ENCODE measurements at places on chromosomes 11 and 22.
A peak's percentile ranks its signal among the peaks of the same experiment; 100 is the strongest.

- DNase-seq: no peak
Measured at GRCh38 chr22:46946383-46946962, 184.0 kb downstream of the TBC1D22A start.

DNA sequence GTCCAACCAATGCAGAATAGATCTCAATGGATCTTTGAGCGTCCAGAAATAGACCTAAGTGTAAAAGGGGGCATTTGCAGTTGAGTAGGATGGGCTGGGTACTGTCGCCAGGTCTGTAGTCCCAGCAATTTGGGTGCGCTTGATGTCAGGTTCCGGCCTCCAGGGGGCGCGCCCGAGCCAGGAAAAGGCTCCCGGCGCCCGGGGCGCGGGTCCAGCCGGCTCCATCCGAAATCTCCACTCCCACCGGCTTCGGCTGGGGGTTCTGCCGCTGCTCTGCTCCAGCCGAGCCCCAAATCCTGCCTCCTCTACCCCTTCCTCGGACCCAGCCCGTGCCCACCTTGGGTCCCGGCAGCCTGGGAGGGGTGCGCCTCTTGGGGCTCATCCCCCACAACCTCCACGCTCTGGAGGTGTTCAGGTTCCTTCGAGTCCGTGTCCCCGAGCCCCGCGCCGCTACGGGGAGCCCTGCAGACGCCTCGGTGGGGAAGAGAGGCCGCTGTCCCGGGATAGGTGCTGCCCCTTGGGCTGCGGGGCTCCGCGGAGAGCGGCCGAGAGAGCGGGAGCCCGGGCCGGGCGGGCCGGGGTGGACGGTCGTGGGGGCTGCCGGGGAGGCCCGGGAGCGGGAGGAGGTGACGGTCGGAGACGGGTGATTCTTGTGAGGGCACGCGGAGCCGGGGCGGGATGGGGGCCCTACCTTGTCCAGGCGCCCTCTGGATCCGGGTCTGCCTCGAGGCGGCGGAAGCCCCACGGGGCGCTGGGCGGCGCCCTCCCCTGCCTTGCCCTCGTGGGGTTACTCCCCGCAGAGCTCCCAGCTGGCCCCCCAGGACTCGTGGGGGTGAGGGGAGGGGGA lies 13.0 kb upstream of the CYB5R3 start:
- DNase-seq: peak; percentile 82

DNA sequence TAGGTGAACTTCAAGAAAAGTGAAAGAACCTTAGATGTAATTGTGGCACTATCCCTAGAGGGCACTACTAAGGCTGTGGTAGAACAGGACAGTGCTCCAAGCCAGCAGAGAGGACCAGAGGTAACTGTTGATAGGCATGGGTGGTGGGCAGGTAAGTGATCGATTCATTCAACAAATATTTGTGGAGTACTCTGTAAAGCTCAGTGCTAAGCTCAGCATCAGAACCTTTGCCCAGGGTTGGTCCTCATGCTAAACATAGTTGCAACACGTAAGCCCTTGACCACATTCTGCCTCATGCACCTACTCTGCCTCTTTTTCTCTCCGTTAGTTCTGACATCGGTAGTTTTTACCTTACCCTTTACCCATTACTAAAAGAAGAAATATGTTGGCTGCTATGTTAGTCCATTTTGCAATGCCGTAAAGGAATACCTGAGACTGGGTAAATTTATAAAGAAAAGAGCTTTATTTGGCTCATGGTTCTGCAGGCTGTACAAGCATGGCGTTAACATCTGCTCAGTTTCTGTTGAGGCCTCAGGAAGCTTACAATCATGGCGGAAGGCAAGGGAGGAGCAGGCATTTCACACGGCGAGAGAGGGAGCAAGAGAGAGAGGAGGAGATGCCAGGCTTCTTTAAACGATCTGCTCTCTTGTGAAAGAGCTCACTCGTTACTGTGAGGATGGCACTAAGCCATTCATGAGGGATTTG lies 18.4 kb upstream of the NNMT start:
- no peak for DNase-seq

GRCh38 chr22:32728291-32728690 lies 73.2 kb upstream of the TIMP3 start:
- DNase-seq: no peak

- no peak for DNase-seq
Measured at GRCh38 chr11:127925475-127925874, 661.9 kb downstream of the ETS1 start.

- no peak for DNase-seq
Measured at GRCh38 chr11:20274031-20274430, 89.5 kb upstream of the HTATIP2 start.

GRCh38 chr11:47104261-47104950 lies 72.3 kb downstream of the ARFGAP2 start:
- DNase-seq: no peak

DNA sequence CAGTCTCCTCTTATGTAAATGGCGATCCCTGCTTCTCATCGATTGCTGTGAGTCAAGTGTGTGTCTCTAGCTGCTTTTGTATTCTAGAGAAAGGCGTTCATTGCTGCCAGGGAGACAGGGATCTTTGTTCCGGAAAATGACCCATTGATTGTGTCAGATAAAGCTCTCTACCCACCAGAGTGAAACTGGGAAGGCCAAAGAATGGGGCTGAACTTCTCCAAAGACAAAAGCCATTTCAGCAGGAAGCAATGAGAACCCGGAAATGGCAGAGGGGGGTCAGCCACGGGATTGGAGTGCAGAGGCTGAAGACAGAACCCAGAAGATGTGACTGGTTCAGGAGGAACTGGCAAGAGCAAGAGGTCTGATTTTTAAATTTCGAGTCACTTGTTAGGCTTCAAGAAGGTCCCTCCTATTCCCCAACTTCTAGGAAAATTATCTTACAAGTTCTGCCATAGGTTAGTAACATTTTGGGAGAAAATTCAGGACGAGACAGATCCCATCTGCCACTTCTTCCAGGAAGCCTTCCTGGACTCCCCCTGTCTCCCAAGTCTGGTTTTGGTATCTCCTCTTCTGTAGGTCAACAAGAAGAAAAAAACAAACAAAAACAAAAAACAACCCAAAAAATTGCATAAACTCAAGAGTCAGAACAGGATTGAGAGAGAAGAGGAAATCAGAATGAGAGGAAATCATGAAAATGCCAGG lies 110.6 kb downstream of the NECTIN1 start:
- DNase-seq: peak; percentile 55

DNA sequence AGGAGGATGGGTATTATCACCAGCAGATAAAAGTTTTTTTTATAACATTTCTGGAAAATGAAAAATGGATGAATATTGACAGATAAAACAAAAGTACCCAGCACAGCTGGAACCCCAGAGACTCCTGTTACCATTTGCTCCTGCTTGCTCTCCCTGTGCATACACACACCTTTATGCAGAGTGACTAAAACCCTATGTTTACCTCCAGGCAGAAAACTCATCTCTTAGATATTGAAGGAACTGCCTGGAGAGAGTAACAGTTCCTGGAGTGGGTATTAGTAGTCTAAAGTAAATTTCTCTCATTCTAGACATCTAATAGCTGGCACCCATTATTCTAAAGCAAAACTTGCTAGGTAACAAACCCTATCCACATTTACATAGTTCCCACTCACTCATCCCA lies 38.0 kb downstream of the CYP2R1 start:
- DNase-seq: no peak

- no peak for DNase-seq
Measured at GRCh38 chr11:79807506-79807905, 366.7 kb upstream of the TENM4 start.

DNA sequence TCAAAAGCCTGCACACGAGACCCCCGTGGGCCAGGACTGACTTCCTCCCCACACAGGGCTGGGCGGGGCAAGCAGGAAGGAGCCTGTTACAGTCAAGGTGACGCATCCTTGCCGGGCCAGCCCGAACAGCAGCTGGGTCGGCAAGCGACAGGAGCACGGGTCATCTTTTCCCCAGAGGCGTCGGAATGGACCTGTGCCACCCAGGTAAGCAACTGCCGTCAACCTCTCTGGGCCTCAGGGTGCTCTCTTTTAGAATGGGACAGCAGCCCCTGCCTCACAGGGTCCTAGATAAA lies at the start of gene CYTH4:
CYTH4 (plus strand) TSS at position 124 of the 293 bp plus-strand sequence; CDS start at position 186, 62 bp downstream.
- DNase-seq: peak; percentile 77

- no peak for DNase-seq
Measured at GRCh38 chr22:44839061-44839460, 86.7 kb downstream of the ARHGAP8 start.

DNA sequence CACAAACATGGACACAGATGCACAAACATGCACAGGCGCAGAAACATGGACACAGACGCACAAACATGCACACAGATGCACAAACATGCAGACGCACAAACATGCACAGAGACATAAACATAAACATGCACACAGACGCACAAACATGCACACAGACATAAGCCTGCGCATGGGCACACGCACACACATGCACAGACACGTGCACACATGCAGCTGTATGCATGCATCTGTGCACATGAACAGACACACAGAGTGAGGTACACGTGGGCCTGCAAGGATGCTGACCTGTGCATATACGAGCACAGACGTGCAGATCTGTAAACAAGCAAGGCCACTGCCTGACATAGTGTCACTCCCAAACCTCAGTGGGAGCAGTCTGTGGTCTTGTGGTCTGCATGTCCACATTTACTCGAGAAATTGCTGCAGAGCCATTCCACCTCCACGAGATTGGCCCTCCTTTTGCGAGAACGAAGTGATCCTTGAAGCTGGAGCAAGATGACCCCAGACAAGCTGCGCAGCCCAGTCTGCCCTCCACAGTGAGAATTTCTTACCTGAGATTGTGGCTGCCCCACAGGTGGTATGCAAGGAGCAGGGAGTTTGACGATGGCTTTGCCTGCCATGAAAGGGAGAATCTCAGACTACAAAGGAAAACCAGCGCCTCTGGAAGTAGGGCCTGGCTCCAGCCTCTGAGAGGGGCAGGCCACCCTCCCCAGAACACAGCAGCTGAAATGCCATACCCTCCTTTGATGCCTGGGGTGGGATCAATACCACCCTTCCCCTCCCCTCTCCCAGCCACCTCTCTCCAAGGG lies 299.9 kb downstream of the BRD1 start:
- DNase-seq: no peak

DNA sequence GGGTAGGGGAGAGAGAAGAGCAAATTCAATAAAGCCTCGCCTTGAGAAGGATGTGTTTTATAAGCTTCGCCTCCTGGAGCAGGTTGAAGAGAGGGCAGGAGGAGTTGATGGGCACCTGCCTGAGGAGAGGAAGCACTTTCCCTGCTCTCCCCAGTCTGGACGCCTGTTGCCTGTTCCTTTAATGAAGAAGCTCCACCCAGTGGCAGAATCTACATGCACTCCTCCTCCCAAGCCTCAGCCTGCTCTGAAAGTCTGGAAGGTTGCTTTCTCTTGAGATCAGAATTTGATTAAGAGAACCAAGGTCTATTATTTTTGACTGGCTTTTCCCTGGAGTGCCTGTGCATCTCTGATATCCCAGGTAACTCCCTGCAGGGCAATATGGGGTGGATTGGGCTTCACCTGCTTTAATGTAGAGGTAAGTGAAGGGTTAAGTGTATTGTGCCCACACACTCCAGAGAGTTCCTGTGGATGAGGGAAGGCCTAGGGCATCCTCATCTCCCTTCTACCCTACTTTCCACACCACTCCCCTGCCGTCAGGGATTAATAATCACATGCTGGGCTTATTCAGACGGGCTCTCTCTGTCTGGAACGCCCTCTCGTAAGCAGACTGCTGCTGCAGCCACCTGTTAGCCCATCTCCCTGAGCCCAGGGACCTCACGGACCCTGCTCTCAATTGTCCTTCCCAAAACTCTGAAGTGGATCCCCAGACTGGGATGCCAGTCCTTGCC lies 22.3 kb downstream of the NTM start:
- DNase-seq: no peak

- DNase-seq: no peak
Measured at GRCh38 chr11:12019337-12019736, 10.9 kb upstream of the DKK3 start.

- DNase-seq: no peak
Measured at GRCh38 chr11:128796270-128796669, 70.8 kb downstream of the KCNJ1 start.

GRCh38 chr22:29814003-29814402 lies 24.1 kb downstream of the ASCC2 start:
- DNase-seq: no peak

GRCh38 chr11:57399972-57400578 lies 9.6 kb upstream of the PRG2 start:
- no peak for DNase-seq

GRCh38 chr11:69941546-69942332 lies 122.5 kb upstream of the FGF3 start:
- no peak for DNase-seq

DNA sequence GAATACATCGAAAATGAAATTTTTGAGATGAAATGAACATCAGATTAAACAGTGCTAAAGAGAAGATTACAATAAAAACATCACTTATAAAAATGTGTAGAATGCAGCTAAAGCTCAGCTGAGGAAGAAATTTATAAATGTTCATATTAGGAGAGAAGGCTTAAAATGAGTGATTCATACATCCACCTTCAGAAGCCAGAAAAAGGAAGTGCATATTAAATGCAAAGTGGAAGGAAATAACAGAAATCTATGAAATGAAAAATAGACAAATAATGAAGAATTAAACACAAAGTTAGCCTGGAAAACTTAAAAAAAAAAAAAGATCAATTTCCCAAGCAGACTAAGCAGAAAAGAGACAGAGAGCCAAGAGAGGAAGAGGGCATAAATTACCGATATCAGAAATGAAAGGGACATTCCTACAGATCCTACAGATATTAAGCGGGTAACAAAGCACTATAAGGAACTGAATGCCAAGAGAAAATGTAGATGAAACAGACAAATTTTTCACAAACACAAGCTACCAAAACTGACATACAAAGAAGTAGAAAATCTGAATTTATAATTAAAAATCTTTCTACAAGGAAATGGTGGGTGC lies 7.2 kb upstream of the MOB2 start:
- no peak for DNase-seq

GRCh38 chr11:83033972-83034672 lies 37.6 kb downstream of the RAB30 start:
- no peak for DNase-seq

Measured in CD4-positive, alpha-beta T cell treated with Interferon alpha-2 for 1 hour (primary cell).